Activated naive CD4-positive, alpha-beta T cell (primary cell): ENCODE measurements at places on chromosomes 3 and 15.

GRCh38 chr15:69719527-69720240 is 267.1 kb downstream of the RPLP1 start:
- DNase-seq, result no peak

- no peak for DNase-seq
Observed at GRCh38 chr15:47857776-47858167, 140.5 kb downstream of the SEMA6D start.

- DNase-seq, result no peak
Observed at GRCh38 chr3:83662381-83662960, 1296.3 kb upstream of the CADM2 start.

- no peak for DNase-seq
Observed at GRCh38 chr3:69764121-69764741, 25.0 kb downstream of the MITF start.

- peak; percentile 70 for DNase-seq
Observed at GRCh38 chr15:90956274-90957030, 1.8 kb downstream of the RCCD1 start.

GRCh38 chr15:69854521-69855181 is 243.1 kb downstream of the TLE3 start:
- DNase-seq, result no peak

GRCh38 chr15:69685512-69686452 is 233.2 kb downstream of the RPLP1 start:
- DNase-seq, result no peak

DNA sequence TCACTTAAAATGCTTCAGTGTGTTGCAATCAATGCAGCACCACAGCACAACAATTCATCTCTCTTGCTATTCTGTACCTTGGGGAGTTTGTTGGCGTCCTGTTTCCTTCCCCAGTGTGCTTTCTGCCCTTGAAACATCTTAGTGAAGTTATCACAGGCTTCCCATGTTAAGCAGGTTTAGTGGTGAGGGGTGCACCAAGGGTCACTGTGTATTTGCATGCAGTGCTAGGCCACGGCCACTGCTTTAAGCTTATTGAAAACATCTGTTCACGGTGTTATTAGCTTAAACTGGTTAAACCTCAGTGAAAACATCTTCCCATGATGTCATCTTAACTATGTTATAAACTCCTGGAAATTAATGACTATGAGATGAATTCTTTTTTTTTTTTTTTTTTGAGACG is 217.3 kb upstream of the GOLIM4 start:
- DNase-seq, result no peak

- DNase-seq, result no peak
Observed at GRCh38 chr3:188299068-188299467, 145.1 kb downstream of the LPP start.

DNA sequence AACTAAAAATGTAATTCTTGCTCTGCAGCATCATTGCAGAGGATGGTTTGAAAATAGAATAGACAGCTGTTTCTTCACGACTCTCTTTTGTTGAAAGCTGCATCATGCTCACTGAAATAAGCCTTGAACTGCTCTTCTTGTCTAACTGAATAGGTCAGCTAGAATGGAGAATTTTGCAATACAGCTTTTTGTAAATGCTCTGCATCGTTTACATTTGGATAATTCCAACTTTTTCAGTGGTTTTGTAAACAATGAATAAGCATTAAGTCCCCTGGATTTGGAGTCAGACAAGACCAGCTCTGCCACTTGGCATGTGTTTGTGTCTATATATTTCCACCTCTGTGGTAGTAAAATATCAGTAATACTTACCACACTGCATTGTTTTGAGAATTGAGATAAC is 95.2 kb downstream of the PLSCR2 start:
- DNase-seq, result no peak

DNA sequence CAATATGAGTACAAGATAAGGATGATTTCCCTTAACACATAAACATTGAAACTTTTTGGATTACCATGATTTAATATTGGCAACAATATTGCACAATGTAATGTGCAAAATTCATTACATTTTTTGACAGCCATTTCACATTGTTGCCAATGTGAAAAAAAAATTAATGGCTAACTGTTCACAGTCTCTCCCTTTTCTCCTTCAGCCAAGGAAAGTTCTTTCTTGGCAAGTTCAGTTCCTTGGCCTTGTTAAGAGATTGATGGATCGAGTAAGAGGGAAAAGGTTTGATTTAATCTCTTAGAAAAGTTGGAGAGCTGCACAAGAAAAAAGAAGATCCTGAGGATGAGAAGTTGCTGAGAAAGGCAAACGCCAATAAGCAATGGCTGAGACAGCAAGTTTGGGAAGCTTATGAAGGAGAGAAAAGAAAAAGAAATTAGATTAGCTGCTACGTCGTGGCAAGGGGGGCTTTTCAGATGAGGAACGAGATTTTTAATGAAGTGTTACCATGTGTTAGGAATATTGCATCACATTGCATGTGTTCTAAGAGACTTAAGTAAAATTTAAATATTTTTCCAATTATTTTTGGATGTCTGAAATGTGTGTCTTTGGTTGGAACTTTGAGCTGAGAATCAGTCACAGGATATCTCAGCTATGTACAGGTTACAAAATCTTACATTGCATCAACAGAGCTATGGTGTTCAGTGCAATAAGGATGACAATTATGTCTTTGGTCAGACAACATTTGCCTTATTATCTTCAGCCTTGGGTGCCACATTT is 61.4 kb upstream of the ZNF280D start:
- DNase-seq, result no peak

DNA sequence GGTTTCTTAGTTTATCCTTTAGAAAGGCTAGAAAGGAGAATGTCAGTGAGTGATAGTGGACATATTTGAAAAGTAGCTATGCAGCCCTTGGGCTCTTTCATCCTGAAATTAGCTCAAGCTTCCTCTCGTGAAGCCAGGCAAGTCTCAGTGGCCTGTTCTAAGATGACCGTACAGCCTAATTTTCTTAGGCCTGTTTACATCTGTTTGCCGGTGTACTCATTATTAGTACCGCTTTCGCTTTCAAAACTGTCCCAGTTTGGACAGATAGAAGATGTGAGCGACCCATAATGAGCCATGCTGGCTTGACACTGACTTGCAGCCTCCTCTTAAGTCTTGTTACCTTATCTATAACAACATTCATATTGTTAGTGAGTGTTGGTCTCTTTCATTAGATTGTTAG is 5.7 kb upstream of the ARL14 start:
- DNase-seq, result no peak

- no peak for DNase-seq
Observed at GRCh38 chr3:97256060-97256459, 441.7 kb downstream of the EPHA6 start.

GRCh38 chr15:100732211-100733055 is 130.0 kb downstream of the ASB7 start:
- DNase-seq, result no peak

- no peak for DNase-seq
Observed at GRCh38 chr15:100913961-100914360, 5.2 kb upstream of the LRRK1 start.

- no peak for DNase-seq
Observed at GRCh38 chr3:123658118-123658851, 73.4 kb upstream of the HACD2 start.

DNA sequence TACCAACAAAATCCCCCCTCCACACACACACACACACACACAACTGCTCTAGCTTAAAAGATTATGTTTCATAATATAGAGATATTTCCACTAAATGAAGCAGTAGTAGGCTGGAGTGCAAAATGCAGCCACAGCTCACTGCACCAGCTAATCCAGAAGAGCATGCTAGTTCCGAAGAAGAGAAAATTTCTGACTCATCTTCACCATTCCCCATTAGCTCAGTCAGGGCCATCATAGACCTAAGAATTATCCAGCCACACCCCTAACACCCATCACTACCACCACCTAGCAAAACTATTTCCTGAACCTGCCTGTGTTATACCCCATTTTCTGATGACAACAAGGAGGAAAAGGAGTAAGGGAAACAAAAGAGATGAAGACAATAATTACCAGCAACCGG is 67.1 kb upstream of the UBE2E2 start:
- DNase-seq, result no peak

- DNase-seq, result peak; percentile 36
Observed at GRCh38 chr3:48663489-48664312, 1.0 kb upstream of the CELSR3 start.

GRCh38 chr15:99137877-99138276 is 33.0 kb downstream of the SYNM start:
- DNase-seq, result no peak

DNA sequence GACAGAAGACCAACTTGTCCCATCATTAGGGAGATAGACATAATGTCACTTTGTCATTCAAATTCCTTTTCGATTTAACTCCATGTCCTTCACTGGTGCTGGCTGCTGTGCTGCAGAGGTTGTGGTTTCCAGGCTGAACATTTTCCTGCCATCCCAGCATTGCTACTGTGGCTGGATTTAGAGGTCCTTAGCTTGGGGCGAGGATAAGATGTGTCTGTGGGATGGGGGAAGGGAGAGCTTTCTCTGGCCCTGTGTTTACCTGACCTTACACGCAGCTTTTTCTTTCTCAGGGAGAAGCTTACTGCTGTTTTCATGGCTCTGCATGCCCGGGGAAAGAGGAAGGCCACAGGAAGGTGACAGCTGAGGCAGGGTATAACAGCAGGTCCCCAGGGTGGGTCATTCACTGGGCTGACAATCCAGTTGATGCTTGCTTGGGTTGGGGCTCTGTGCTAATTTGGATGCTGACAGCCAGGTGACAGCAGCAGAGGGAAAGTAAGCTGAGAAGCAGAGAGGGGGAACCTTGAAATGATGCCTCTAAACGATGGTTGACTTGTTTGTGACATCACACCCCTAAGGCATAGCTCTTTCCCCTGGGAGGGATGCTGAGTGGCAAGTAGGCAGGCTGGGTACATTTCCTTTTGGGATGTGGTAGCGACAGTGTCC is 326.9 kb upstream of the CTNNB1 start:
- DNase-seq, result no peak

- no peak for DNase-seq
Observed at GRCh38 chr3:131933665-131934064, 101.1 kb downstream of the CPNE4 start.

DNA sequence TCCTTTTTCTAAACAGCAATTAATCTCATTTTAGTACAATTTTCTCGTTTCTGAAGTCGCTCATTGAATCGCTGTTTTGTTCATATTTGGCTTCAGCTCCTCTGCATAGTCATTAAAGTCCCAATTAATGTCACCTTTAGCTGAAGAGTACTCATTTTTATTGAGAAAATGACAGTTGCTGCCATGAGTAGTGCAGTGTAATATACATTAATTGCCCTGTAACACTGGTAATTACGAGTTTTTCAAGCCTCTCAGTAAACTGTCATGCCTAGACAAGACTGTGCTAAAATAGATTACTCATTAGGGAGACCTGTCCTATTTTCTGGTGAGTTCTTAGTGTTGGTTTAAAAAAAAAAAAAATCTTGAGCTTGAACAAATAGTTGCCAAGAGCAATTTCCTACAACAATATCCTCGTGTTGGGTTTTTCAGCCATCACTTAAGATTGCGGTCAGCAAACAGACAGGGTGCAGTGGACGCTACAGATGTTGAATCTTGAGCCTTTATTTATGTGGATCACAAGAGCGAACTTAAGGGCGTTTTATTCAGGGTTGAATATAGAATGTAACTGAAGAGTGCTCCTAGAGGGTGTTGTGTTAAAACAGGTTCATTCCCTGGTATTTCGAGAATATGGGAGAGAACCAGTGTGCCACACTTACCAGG is 176.0 kb downstream of the CDIN1 start:
- no peak for DNase-seq

- DNase-seq, result no peak
Observed at GRCh38 chr3:189334064-189334920, 162.5 kb downstream of the TPRG1 start.

DNA sequence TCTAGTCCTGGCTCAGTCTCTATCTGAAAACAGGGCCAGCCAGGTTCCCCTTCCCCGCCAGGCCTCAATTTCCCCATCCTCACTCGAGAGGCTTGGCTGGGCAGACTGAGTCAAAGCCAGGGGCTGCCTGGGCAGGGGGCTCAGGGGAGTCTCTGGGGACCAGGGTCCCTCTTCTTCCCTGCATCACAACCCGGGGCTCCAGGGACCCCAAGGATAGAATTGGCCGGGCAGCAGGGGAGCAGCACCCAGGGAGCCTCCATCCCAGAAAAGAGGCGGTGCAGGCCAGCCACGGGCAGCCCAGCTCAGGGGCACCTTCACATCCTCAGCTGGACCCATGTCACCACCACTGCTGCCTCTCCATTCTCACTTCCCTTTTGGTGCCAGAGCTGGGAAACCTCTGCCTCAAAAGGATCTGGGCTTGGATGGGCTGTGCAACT is 13.3 kb upstream of the PLXND1 start:
- DNase-seq, result no peak

DNA sequence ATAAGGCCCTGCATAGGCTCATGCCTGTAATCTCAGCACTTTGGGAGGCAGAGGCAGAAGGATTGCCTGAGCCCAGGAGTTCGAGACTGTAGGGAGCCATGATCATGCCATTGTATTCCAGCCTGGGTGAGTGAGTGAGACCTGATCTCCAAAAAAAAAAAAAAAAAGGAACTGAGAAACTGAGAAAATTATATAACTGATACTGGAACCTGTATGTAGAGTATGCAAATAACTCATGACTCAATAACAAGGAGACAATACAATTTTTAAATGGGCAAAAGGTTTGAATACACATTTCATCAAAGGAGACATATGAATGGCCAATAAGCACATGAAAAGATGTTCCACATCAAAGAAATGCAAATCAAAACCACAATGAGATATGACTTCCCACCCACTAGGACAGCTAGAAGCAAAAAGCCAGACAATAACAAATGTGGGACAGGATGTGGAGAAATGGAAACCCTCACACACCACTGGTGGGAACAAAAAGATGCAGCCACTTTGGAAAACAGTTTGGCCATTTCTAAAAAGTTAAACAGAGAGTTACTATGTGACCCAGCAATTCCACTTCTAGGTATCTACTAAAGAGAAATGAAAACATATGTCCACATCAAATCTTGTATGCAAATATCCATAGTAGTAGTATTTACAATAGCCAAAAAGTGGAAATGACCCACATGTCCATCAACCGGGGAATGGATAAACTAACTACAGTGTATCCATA is 70.7 kb downstream of the IQSEC1 start:
- no peak for DNase-seq

DNA sequence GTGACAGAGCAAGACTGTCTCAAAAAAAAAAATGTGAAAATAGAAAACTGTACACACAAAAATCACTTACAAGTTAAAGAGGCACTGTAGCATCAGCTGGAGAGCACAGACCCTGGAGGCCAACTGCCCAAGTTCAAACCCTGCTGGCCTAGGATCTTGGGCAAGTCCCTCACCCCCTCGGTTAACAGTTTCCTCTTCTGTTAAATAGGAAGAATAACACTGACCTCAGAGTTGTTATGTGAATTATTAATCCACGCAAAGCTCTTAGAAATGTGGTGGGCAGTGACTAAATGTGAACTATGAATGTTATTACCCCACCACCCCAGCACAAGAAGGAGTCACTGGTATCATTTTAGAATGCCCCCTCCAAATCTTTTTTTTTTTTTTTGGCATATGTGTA is 11.2 kb downstream of the CIB1 start:
- no peak for DNase-seq
